ENCODE measurements at places on chromosomes 12 and 14. TPM values are rescaled to one million over a fixed set of nuclear protein-coding genes. Genes with fewer than 3 reads are reported as not detected.
A peak's percentile ranks its signal among the peaks of the same experiment; 100 is the strongest.

DNA sequence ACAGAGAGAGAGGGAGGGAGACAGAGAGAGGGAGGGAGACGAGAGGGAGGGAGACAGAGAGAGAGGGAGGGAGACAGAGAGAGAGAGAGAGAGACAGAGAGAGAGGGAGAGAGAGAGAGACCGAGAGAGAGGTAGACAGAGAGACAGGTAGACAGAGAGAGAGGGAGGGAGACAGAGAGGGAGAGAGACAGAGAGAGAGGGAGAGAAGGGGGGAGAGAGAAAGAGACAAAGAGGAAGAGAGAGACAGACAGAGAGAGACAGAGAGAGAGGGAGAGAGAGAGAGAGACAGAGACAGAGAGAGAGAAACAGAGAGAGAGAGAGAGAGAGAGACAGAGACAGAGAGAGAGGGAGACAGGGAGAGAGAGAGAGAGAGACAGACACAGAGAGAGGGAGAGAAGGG is 47.8 kb upstream of the GALNT9 start:
- peaks cover 29% of the 10 kb centered on the region for H3K27me3 ChIP-seq
- DNase-seq: no peak
- H3K4me3 ChIP-seq: no peak overlapping the region
- no peaks in the 10 kb centered on the region for H3K4me1 ChIP-seq

- peaks cover 5% of the 10 kb centered on the region for H3K27me3 ChIP-seq
- DNase-seq: no peak
- H3K27ac ChIP-seq: no peak overlapping the region
- no peaks in the 10 kb centered on the region for H3K36me3 ChIP-seq
These were observed 109.5 kb upstream of the TMPO start for GRCh38 chr12:98405805-98406366.

GRCh38 chr12:108296945-108297344 is 42.2 kb downstream of the CMKLR1 start:
- no peaks in the 10 kb centered on the region for H3K27me3 ChIP-seq
- no peaks in the 10 kb centered on the region for H3K36me3 ChIP-seq
- no peak overlapping the region for H3K27ac ChIP-seq
- H3K4me1 ChIP-seq: no peaks in the 10 kb centered on the region

- peaks cover 4% of the 10 kb centered on the region for H3K27me3 ChIP-seq
- peaks cover 14% of the 10 kb centered on the region for H3K4me1 ChIP-seq
- H3K27ac ChIP-seq: no peak overlapping the region
- H3K36me3 ChIP-seq: no peaks in the 10 kb centered on the region
- no peak for DNase-seq
- H3K4me3 ChIP-seq: no peak overlapping the region
These were observed 284.4 kb upstream of the CRY1 start for GRCh38 chr12:107377596-107378385.

DNA sequence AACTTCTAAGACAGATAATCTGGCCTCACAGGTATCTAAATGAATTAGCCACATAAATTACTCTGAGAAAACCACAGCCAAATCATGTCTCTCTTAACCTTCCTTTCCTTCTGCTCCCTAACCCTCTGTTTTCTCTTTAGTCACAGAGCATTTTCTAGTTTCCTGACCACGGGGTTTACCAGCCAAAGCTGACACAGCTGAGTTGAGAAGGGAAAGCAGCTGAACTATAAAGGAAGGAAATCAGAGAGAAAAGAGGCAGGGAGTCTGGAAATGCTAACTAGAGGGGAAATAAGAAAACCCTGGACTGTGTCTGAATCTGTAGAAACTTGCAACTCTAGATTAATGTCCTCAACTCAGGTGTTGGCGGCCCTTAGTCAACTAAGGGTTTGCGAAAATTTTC is 24.4 kb downstream of the ANKS1B start:
- DNase-seq: no peak
- no peak overlapping the region for H3K27ac ChIP-seq
- no peak overlapping the region for H3K4me3 ChIP-seq
- H3K4me1 ChIP-seq: no peaks in the 10 kb centered on the region
- peaks cover 4% of the 10 kb centered on the region for H3K27me3 ChIP-seq

DNA sequence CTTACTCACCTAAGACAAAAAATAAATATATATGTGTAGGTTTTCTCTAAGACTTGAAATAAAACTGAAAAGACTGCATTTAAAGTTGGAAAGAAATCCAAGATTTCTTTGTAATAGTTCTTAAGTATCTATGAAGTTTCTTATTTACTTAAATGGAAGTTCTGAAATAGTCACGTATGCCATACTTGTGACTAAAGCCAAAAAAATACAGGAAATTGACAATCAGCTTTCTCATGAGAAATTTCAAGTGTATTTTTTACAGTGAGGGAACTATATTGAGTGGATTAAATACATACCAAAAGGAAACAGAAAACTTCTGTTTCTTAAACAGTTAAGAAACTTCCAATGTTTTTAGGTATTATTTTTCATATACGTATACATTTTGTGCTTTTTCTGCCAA is 188.1 kb downstream of the DPY19L2 start:
- H3K4me1 ChIP-seq: no peaks in the 10 kb centered on the region
- no peak for DNase-seq
- no peaks in the 10 kb centered on the region for H3K27me3 ChIP-seq
- H3K36me3 ChIP-seq: no peaks in the 10 kb centered on the region
- no peak overlapping the region for H3K27ac ChIP-seq

- peaks cover 43% of the 10 kb centered on the region for H3K4me1 ChIP-seq
- no peak overlapping the region for H3K4me3 ChIP-seq
- no peak overlapping the region for H3K27ac ChIP-seq
- H3K36me3 ChIP-seq: no peaks in the 10 kb centered on the region
- no peak for DNase-seq
These were observed 13.1 kb upstream of the CCDC85C start for GRCh38 chr14:99616832-99617800.

NAA30 gene
- total RNA-seq: 23.9 TPM

DNA sequence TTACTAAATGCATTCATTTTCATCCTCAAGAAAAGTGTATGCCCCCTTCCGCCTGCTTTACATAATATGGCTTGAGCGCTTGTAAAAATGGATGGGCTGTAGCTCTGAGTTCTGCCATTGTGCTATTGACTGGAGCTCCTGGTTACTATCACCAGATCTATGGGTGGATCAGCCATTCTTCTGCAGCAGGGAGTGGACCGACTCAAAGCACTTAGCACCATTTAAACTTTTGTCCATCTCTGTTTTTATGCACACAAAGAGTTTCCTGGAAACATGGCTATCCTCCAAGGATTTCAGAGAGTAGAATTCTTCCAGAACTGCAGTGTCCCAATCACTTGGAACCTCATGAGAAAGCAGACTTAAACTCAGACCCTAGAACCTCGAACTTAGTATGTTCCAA is 4.5 kb upstream of the NUMB start:
- peaks cover 5% of the 10 kb centered on the region for H3K36me3 ChIP-seq
- peaks cover 87% of the 10 kb centered on the region for H3K4me1 ChIP-seq
- peak; percentile 14 for DNase-seq
- no peaks in the 10 kb centered on the region for H3K27me3 ChIP-seq

DNA sequence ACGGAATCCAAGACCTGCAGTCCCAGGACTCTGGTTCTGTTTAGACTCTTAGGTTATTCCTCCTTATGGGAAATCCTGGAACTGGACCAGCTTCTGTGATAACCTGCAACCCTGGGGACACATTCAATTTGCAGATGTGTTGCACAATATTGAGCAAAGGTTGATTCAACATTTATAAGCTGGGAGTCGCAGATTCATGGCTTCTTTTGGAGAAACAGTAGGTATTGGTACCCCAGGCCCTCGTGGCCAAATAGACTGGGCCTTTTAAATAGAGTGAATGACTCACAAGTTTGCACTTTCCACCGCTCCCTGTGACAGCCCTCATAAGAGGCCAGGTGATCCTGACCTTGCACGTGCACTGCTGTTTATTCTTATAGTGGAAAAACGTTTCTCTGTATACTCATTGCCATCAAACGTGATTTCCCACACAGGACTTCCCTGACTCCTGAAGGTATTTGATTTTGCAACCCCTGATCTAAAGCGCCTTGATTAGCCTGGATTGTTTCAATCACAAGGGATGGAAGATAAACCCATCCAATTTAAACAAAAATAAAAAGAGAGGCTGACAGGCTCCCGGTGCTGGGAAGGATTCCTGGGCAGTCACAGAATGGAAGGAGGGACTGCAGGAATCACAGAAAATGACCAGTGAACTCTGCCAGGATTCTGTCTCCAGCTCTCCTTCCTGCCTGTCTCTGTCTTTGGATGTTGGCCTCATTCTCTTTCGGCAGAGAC is 98.0 kb downstream of the VCPKMT start:
- H3K27ac ChIP-seq: peak overlapping the region; percentile 77
- peaks cover 28% of the 10 kb centered on the region for H3K36me3 ChIP-seq
- no peak overlapping the region for H3K4me3 ChIP-seq

All from HFFc6 (cell line).